ENCODE measurements at places on chromosomes 6 and 20. TPM values are rescaled to one million over a fixed set of nuclear protein-coding genes. Genes with fewer than 3 reads are reported as not detected.

The BPIFA1 gene
- not detected for polyA plus RNA-seq

DNA sequence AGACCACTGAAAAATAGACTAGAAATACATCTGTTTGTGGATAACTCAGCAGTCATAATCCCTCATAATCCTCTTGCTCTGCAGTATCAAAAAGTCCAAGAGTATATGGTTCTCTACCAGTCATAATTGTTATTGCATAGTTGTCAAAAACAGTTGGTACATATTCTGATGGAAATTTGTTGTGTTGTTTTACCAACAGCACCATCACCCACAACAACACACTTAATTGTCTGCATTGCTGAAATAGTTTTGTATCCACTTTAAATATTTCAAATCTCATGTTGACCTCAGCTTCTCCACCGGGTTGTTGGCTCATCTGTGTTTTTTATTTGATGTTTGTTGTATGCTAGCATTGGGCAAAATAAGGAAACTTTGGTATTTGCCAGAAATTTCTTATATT is 39.4 kb downstream of the ITCH start:
- no peak for DNase-seq

The PTGIS gene
- polyA plus RNA-seq, result 6.8 TPM

DNA sequence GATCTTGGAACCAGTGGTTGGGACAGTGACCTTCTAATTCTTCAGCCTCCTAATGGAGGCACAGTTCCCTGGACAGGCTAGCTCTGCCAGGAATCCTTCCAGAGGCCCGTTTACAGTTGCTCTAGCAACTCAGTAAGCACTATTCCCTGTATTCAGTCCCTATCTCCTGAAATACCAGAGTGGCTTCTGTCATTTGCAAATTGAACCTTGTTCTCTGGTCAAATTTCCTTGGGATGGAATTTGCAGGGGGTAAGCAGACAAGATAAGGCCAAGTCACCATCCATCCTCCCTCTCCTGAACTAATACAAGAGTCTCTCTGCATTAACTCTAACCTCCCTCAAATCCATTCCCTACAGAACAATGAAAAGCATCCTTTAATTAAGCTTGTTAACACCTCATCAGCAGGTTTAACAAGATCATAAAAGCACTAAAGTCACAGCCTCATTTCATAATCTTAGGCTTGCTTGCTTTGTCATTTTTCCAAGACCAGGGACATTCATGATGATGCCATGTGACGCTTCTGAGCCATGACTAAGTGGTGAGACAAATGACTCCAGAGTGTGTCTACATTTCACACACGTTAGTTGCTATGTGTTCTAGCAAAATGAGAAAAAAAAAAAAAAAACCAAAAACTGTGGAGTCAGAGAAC is 37.1 kb downstream of the SLC22A23 start:
- DNase-seq, result peak; percentile 79

DNA sequence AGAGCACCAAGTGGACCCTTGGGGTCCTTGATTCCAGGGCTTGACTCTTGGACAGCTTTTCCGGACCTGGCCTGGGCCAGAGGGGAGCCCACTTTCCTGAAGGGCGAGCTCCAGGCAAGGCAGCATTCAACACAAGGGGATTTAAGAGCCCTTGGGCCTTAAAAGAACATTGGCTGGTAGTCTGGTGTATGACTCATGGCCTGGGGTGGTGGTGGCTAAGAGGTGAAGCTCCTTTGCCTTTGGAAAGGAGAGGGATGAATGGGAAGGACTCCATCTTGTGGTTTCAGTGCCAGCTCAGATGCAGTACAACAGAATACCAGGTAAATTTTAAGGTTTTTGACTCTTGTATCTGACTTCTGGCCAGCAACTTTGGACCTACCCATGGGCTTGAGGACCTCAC is 760.7 kb downstream of the GRIK2 start:
- no peak for DNase-seq

The GABRR1 gene
- not detected for polyA plus RNA-seq
